ENCODE measurements at places on chromosomes 3 and 15.

GRCh38 chr3:77247817-77248216, 207.9 kb downstream of the ROBO2 start:
- DNase-seq = no peak

GRCh38 chr3:49841806-49842205, 14.6 kb downstream of the TRAIP start:
- DNase-seq = no peak

- no peak for DNase-seq
Measured at GRCh38 chr3:134197681-134198261, 52.9 kb downstream of the RYK start.

GRCh38 chr3:114709102-114709501, 415.3 kb downstream of the TIGIT start:
- DNase-seq = no peak

- DNase-seq = no peak
Measured at GRCh38 chr3:103644450-103644849, 1209.6 kb downstream of the ZPLD1 start.

- no peak for DNase-seq
Measured at GRCh38 chr15:79122391-79122790, 31.8 kb upstream of the RASGRF1 start.

DNA sequence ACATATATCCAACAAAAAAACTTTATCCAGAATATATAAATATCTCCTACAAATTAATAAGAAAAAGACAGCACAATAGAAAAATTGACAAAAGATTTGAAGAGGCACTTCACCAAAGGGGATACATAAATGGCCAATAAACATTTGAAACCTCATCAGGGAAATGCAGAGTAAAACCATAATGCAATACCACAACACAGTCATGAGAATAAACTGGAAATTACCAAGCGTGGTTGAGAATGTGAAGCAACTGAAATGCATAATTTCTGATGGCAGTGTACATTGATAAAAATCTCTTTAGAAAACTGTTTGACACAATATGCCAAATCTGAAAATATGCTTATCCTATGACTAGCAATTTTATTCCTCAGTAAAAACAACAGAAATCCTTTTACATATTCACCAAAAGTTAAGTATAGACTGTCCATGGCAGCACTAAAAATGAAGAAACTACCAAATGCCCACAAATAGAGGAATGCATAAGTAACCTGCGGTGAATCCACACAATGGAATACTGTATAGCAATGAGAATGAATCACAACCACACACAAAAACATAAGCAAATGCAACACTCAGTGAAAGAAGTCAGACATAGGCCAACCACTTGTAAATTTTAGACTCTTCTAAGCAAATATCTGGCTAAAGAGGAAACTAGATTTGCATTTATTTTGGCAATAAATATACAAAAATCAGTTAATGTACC, 7.9 kb downstream of the LYZL4 start:
- no peak for DNase-seq

DNA sequence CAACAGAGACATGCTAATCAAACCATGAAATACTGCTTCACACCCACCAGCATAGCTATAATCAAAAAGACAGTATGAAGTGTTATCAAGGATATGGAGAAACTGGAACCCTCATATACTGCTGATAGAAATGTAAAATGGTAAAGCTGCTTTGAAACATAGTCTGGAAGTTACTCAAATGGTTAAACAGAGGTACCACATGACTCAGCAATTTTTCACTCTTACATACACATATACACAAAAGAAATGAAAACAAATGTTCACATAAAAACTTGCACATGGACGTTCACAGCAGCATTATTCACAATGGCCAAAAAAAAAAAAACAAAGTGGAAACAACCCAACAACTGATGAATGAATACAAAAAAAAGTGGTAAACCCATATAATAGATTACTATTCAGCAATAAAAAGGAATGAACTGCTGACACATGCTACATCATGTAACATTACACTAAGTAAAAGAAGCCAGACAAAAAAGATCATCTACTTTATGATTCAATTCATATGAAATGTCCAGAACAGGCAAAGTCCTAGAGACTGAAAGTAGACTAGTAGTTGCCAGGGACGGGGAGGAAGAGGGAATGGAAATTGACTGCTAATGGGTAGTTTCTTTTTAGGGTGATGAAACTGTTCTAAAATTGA, 23.2 kb downstream of the ZNF148 start:
- no peak for DNase-seq

DNA sequence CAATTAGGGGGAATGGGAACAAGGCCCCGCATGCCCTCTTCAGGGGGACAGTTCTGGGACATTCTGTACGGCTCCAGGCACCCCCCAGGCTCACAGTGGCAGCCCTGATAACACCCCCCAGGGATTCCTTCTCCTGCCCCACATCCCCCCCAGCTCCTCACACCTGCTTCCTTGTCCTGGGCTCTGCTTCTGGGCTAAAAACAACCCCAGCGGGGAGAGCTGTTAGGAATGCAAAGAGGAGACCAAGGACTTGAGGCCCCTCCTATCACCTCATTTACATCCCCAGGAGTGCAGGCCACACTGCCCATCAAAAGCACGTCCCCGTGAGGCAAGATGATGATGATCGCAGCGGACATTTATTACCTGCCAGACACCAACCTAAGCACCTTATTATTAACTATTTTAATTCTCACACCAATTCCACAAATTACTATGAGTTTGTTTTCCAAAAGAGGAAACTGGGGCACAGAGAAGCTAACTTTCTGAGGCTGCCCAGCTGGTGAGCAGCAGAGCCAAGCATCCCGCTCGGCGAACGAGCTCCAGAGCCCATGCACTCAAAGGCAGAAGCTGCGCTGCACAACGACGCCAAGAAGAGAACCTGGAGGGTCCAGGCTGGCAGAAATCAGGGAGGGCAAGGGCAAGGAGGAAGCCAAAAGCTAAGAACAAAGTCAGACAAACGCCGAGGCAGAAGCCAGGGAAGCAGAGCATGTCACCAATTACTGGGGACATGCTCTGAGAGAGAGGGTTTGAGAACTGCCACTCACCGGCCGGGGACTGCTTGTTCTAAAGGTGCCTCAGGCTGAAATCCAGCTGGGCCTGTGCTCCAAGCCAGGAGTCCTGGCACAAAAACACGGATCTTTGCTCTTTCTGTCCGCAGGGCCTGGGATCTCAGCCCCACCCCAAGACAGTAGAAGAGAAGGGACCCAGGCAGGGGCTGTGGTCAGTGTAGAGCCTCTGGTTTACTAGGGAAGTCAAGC, 76.2 kb upstream of the NSMCE3 start:
- DNase-seq = no peak

DNA sequence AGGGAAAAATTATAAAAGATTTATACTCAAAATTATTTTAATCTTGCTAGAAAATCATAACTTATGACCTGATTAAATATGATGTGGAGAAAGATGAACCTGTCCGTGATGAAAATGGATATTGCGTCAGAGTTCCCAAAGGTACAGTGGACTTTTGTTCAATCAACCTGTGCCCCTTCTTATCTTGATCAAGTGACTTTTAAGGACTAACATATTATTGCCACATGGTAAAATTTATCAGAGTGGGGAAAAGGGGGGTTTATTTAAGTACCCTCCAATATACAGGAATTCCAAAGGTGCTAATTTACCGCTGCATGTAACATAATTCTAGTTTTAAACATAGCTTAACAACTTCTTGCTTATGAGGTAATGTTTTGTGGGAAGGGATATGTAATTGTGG, 39.6 kb downstream of the HDC start:
- DNase-seq = no peak

DNA sequence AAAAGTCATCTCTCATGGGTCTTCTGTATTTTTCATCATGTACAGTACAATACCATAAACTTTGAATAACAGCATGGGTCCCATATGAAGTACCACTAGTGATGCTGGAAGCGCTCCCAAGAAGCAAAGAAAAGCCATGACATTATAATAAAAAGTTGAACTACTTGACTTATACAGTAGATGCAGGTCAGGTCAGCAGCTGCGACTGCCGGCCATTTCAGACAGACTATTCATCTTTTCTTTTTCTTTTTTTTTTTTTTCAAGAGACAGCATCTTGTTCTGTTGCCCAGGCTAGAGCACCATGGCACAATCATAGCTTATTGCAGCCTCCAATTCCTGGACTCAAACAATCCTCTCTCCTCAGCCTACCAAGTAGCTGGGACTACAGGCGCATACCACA, 10.2 kb downstream of the RAF1 start:
- peak; percentile 8 for DNase-seq

Measured in coronary artery (tissue), 2 donors.